ENCODE measurements at places on chromosomes 2 and 18.

DNA sequence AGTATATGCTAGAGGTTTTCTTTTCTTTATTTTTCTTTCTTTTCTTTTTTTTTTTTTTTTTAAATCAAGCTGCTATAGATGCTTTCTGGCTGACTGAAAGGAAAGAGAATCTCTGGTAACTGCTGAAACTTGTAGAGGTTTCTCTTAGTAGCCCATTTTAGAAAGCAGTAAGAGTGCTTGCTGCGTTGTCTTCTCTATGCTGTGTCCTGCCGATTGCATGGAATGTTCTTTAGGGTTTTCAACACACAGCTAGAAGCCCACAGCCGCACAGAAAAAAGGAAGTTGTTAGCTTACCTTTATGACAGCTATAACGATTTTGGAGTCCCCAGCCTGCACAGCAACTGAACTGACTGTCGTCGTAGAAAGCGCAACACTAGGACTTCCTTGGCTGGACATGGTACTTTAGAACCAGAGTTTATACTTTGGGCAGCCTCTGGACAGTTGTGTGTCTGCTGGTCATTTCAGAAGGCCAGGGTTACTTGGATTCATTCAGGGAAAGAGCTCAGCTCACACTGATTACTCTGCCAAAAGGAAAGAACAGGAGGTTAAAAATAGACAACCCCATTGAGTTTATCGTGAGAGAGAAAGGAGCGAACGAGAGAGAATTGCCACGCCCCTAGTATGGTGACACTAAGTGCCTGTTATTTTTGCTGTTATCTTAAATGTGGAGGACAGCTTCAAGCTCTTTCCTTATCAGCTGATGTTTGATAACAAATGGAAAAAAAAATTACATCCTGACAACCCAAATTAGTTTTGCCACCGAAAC lies at the start of gene CCDC141:
Gene CCDC141, minus strand, starts transcription at position 592 of the 766 bp plus-strand sequence. Its CDS starts 196 bp downstream, at position 396.
- DNase-seq: no peak

DNA sequence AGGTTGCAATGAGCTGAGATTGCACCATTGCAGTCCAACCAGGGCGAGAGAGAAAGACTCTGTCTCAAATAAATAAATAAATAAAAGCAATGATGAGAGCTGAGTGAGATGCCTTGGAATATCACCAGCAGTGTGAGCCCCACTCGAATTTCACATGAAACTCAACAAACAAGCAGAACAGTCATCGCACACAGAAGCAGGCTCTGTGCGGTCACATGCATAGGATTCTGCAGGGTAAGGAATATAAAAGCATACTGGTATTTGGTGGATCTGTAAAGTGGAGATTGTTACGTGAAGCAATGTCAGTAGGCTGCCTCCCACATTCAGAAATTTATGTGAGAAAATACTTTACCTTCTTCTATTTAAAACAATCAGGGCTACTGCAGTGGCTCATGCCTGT lies 18.0 kb upstream of the AP1S3 start:
- DNase-seq: no peak

GRCh38 chr18:66931010-66931409 lies 327.1 kb upstream of the CDH19 start:
- no peak for DNase-seq

DNA sequence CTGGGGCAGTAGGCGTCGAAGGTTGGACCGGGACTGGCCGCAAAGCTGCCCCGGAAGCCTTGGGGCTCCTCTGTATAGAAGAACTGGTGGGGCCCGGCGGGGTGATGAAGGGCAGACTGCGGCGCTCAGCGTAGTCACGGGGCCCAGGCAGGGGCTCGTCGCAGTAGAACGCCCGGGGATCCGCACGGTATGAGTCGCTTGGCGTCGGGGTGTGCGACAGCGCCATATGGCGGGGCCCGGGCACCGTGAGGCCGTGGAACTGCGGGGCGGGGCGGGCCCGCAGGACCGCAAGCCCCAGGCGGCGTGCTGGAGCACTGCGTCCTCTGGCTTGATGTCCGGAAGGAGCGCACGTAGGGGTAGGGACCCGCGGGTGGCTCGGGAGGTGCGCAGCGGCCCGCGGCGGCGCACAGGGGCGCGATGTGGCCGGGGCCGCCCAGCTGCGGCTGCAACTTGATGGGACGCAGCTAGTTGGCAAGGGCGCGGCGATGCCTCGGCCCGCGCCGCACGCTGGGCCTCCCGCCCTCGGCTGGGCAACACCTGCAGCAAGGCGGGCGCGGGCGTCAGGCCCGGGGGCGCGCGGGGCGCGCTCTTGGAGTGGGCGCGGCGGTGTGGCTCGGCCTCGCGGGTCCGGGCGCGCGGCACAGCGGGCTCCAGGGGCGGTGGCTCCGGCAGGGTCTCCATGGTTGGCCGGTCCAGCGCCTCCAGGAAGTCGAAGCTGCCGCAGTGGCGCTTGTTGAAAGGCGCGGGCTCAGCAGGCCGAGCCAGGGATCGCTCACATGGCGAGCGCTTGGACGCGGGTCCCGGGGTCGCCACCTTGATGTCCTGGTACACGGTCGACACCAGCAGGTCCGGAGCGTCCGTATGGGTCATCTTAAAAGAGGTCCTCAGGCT lies 251.4 kb downstream of the ANKRD30B start:
- DNase-seq: no peak

DNA sequence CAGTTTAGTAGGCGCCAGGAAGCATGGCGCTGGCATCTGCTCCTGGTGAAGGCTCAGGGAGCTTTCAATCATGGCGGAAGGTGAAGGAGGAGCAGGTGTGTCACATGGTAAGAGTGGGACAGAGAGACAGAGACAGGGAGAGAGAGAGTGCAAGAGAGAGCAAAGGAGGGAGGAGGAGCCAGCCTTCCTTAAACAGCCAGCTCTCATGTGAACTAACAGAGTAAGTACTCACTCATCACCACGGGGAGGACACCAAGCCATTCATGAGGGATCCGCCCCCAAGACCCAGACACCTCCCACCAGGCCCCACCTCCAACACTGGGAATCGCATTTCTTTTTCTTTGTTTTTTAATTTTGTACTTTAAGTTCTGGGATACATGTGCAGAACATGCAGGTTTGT lies 40.8 kb upstream of the CLASP1 start:
- no peak for DNase-seq

DNA sequence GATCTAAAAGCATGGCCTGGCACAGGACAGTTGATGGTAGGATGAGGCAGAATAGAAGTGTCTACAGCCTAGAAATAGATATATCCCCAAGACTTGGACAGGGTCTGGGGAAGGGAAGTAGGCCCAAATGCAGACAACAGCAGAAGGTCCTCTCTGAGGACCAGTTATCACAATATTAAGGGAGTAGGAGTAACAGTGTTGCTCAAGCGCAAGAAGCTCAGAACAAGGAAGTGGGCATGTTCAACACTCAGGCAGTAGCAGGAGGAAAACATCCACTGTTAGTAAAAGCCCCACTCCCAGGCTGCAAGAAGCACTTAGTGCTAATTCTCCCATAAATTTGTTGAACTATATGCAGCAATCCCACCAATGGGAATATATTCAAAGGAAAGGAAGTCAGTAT lies 314.7 kb downstream of the METTL4 start:
- no peak for DNase-seq

GRCh38 chr2:25402477-25402876 lies 60.8 kb upstream of the DNMT3A start:
- DNase-seq: no peak
